ENCODE measurements at places on chromosomes 16 and 17.
A peak's percentile ranks its signal among the peaks of the same experiment; 100 is the strongest.

GRCh38 chr17:260031-260791 is 78.8 kb upstream of the DOC2B start:
- DNase-seq = no peak

DNA sequence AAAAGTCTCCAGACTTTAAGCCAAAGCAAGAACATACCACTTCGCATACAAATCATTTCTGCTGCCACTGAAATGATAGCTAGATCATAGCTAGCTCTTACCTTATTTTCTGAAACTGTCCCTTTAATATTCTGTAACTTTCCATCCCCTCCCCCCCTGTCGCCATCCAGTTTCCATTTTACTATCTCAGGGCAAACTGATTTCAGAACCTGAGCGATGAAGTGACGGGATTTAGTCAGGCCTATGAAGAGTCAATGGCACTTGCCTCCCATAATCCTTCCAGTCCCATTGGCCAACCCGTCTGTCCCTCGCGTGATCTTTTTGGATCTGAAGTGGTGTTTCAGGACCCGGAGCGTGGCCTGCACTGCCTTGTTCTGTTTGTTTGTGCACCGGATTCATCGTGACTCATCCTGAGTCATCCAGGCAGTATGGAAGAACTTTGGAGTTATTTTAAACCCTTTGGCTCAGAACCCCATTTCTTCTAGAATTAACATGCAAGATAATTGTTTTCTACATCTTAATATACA is 199.8 kb upstream of the CHMP6 start:
- no peak for DNase-seq

- DNase-seq = peak; percentile 31
Observed at GRCh38 chr17:7589204-7589868, 558 bp downstream of the SOX15 start.

- no peak for DNase-seq
Observed at GRCh38 chr16:70808371-70808770, 7.4 kb upstream of the VAC14 start.

DNA sequence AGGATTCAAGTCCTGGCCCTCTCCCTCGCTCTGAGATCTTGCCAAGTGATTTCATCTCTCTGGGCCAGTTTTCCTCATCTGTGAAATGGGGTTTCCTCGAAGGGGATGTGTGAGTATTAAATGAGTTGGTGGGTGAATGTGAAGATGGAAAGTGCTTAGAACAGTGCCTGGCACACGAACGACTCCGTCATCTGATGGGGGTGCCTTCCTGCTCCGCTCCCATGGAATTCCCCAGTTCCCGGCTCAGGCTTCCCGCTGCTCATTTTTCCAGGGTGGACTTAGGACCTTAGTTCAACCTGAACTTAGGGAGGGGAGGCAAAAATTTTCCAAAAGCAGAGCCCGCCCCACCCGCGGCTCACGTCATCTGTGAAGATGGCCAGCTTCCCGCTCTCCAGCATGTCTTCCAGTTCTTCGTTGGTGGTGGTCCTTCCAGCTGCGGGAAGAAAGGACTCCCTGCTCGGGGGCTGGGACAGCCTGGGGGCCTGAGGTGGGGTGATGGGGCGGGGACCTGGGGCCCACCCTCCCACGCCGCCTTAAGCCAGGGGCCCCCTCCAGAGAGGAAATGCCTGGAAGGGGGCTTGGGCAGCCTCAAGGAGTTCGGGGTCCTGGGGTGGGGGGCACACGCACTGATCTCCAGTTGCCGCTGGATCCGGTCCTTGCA is 11.4 kb downstream of the HSD3B7 start:
- no peak for DNase-seq

DNA sequence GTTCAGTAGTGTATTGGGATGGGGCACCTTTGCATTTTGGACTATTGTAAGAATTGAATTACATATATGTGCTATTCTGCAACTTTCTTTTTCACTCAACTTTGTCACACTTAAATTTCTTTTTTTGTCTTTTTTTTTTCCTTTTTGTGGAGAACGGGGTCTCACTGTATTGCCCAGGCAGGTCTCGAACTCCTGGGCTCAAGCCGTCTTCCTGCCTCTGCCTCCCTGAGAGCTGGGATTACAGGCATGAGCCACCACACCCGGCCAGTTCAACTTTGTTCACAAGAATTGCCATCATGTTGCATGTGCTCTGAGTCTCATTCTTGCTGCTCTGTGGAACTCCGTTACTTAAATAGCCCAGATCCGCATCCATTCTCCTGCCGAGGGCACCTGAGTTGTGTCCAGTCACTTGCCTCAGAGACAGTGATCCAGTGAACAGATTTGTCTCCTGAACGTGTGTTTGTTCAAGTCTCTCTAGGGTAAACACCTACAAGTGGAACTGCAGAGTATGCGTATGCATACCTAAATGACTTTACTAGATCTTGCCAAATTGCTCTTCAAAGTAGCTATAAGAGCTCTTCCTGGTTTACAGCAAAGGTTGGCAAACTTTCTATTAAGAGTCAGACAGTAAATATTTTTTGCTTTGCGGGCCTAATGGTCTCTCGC is 3.4 kb upstream of the SLC38A10 start:
- DNase-seq = no peak

- peak; percentile 68 for DNase-seq
Observed at GRCh38 chr17:44308320-44308818, at the start of gene RUNDC3A. RUNDC3A (plus strand) TSS chr17:44308601; CDS start chr17:44308833, 232 bp downstream.

GRCh38 chr16:2033057-2033908 is 6.6 kb downstream of the NHERF2 start:
- no peak for DNase-seq

DNA sequence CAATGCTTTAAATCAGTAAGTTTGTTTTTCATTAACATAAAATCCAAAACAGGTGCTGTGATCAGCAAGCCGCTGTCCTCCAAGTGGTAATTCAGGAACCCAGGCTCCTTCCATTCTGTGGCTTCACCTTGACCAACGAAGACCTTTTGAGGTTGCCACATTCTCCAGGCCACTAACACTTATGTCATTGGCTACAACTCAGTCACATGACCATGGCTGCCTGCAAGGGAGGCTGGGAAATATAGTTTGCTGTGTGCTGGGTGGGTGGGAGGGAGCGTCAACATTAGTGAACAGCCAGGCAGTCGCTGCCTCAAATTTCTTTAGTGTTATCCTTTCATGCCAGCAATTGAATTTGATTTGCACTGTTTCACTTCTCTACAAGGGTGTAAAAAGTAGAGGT is 549.2 kb downstream of the MAF start:
- DNase-seq = no peak

Measured in stimulated activated CD8-positive, alpha-beta memory T cell treated with anti-CD3 and anti-CD28 coated beads, Interleukin-4, amount 100 ng/mL, for 4 hours (primary cell).